ENCODE measurements at places on chromosomes 4 and X.

DNA sequence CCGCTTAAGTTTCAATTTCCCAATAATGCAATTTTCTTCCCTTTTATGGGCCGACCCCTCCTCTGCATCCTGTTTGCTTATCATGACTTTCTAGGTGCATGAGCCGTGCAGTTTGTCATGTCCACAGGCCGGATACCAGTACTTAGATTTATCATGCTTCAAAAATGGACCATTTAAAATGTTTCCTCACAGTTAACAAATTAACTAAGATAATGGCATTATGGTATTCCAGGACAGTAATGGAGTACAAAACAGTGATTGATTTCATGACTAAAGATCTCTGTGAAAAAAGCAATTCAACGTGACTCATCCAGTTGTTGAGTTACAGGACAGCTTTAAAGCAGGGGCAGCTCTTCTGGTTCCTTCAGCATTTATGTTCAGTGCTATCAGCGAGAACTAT is 23.0 kb downstream of the SNX25 start:
- DNase-seq, result no peak

DNA sequence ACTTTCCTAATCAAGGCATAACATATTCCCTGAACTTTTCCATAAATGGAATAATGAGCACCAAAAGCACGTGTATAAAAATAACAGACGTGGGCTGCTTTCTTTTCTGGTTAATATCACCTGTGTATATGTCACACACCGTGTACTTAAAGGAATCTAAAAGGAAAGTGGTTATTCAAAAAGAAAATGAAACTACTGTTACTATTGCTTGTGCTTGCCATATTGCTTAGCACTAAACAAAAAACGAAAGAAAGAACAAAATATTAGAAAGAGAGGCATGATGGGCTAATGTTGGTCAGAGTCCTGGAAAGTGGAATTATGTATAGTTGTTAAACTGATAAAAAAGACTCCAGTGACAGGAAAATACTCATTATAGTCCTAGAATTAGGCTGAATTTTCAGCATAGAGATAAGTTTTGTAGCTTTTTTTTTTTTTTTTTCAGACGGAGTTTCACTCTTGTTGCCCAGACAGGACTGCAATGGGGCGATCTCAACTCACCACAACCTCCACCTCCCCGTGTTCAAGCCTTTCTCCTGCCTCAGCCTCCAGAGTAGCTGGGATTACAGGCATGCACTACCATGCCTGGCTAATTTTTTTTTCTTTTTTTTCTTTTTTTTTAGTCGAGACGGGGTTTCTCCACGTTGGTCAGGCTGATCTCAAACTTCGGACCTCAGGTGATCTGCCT is 123.2 kb downstream of the PABPC4L start:
- no peak for DNase-seq

GRCh38 chr4:24993551-24994080 is 37.1 kb downstream of the LGI2 start:
- no peak for DNase-seq

DNA sequence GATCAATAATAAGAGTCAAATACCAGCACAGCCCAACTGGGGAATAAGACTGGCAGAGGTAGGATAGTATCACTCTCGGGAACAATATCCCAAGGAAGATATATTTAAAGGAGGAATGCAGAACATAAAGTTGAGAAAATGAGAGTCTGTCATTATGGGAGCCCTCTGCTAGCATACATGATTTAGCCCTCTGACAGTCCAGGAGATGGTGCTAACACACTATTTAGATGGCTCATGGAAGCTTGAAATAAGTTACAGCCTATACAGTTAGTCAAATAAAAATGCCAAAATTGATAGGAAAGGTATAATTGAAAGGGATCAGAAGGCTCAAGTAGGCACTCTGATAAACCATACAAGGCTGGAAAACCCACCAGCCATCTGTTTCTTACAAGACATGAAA is 201.0 kb upstream of the NEIL3 start:
- no peak for DNase-seq

DNA sequence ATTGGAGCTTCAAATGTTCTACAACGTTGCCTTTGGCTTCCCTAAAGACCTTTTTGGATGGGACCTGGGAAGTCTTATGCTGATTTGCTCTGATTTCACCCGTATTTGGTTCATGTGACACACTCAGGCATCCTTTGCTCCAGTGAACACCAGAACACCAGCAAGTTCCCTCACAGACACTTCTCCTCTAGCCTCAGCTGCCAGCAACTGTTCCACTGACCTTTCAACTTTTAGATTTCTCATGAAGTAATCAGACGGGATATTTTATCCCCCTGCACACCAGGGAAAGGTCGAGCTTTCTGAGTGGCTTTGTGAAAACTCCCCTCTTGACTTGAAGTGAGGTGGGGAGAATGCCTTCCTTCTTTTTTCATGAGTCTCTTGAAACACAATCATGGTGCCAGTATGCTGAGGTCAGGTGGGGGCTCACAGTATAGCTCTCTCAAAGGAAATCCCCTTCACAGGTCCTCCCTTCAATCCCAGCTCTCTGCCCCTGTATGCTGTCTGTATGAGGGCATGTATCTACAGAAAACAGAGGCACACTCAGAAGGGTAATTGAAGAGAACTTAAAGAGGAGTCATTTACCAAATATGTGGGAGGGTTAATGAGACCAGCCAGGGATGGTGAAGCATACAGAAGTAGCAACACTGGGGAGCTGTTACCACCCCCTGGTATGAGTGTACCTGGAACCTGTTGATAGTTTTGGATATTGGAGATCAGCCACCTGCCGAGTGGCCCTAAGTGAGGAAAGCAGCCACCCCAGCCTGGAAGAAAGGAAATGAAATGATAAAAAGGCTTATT is 62.7 kb downstream of the FGFBP1 start:
- DNase-seq, result no peak

DNA sequence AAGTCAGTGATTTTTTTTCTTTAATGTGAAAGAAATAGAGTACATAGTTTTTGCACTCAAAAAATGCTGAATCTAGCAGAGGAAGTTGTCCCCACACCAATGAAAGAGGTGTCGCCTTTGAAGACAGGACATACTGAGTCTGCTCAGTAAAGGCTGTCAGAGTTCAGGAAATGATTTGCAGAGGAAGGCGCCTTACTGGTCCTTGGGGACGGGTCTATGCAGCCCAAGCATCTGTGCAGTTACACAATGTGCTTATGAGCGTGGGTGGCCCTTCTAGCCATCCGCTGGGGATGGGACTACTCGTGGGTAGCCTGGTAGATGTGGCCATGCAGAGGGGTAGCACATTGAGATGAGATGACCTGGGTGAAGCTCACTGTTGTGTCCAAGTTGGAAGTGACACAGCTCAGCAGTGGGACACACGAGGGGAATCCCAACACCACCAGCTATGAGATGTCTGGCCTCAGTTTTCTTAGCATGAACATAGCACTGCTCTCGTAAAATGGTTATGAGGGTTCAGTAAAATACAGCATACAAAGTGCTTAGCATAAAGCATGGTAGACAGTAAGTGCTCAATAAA is 116.5 kb upstream of the RBPJ start:
- no peak for DNase-seq

DNA sequence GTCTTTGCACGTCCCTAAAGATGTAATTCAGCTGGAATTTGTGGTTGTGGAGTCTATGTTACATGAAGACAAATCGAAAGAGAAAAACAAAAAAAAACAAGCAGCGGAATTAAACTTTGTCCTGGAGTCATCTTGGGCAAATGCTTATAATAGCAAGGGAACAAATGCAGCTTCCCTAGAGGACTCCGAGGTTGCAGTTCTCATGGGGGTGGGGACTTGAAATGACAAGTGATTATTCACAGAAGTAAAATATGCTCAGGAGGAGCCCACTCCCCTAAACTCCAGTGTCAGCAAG is 362.4 kb downstream of the ARHGAP24 start:
- DNase-seq, result no peak

GRCh38 chr4:105306158-105306781 is 159.6 kb downstream of the TET2 start:
- peak; percentile 95 for DNase-seq

DNA sequence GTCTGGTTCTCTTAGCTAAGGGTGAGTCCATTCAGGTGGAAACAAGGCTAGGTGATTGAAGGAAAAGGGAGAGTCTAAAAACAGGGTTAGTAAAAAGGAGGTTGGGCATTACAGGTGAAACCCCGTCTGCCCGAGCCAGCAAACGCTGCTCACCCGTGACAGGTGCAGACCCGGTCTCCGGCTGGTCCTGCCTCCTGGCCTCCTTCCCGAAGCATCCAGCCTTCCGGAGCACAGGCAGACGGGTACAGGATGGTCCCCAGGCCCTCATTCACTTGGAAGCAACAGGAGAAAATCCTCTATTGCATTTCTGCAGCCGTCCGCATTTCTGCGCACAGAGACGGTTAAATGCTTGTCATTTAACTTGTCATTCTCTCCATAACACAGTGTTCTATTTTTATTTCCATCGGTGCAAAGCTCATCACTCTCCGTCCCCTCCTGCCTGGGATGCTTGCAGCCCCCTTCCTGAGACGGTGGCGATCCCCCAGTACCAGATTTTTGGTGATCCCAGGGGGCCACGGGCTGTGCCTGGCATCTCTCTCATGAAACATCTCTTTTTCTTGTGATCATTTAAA is 90.8 kb upstream of the PPP2R3B start:
- DNase-seq, result no peak

DNA sequence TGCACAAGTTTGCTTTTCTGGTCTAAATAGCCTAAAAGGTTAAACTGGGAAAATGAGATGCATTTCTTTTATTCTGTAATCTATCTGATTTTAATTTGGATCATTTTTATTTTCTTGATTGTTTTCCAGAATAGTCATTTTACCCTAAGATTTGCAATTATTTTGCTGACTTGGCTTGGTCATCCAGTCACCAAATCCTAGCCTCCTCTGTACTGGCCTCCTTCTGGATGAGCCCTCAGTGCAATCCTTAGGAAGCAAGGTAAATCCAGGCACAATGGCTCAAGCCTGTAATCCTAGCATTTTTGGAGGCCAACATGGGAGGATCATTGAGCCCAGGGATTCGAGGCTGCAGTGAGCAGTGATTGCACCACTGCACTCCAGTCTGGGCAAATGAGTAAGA is 9.2 kb downstream of the EREG start:
- DNase-seq, result no peak

- DNase-seq, result no peak
Observed at GRCh38 chr4:126843492-126844067, 789.2 kb upstream of the INTU start.
